ENCODE measurements at places on chromosomes 3 and 15.

DNA sequence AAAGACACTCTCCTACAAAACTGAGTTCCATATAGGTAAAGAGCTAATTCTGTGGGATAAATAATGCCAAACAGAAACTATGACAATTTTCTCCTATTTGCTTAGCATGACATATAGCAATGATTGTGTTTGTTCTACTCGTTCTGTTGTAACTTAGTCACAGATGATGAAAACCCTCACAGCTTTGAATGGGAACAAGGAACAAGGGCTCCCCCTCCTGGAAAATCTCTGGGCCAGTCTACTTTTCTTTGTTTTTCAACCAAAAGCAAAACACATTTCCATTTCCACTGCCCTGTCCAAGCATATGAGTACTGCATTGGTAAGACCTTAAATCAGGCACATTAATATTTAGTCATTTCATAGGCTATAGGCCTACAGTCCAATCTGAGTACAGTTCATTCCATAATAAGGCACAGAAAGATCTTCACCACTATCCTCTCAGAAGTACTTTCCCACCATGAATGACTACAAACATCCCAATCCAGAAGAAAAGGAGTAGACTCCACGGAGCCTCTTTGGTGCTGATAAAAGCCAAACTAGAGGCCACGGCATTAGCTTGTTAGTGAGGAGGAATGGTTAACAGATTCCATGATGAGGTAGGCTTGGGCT lies 67.1 kb downstream of the ATP8B4 start:
- DNase-seq = no peak

DNA sequence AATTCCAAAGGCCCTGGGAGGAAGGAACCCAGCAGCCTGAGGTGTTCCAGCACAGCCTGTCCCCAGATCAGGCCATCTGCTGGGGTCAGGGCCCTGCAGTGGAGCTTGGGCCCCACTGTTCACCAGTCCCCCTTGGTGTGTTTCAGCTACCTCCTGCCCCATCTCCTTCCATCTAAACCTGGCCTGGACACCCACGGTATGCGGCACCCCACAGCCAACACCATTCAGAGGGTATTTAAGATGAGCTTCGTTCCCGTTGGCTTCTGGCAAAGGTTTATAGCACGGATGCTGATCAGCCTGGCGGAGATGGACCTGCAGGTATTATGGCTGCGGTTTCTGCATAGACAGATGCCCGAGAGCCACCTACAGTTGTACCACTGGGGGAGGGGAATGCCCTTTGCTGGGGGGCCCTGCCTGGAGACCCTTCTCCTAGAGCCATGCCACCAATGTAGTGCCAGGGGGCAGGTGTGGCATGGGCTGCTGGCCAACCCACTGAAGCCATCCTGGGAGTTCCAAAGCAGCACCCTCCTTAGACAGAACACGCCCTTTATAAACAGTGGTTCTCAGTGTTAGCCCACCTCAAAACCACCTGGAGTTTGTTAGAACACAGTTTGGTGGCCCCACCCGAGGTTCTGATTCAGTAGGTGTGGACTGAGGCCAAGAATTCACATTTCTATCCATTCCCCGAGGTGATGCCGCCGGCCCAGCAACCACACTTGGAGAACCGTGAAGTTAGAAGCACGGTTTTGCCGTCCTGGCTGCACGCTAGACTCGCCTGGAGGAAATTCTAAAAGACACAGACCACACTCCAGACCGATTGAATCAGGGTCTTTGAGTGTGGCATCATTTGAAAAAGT lies 126.9 kb downstream of the LRRK1 start:
- DNase-seq = no peak

- no peak for DNase-seq
These were observed 2.9 kb downstream of the TMEM40 start for GRCh38 chr3:12756175-12756574.

- no peak for DNase-seq
These were observed 2.4 kb downstream of the CIB1 start for GRCh38 chr15:90231028-90232017.

DNA sequence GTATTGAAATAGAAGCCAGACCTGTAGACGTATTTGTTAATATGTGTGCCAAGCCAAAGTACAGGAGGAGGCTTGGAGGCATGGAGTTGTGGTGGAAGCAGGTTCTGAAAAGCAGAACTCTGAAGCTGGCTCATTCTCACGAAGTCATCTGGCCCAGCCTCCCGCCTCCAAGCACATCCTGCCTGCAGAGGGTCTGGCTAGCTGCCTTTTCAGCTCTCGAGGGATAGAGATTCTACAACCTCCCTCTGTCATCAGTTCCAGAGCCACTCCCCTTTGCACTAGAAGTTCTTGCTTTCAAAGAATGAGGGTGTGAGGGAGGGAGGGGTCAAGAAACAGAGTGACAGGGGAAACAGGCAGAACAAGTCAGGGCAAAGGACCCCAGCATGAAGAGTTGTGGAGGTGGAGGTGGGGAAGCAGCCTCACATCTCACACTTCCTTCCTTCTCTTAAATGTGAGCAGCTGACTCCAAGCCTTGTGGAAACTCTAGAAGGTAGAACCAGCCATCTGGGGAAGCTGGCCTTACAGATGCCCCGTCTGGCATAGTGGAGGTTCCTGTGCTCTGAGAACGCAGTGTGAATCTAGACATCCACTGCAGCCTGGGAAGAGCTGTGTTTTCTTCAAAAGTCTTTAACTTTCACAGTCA lies 95.3 kb downstream of the SLC49A4 start:
- no peak for DNase-seq

DNA sequence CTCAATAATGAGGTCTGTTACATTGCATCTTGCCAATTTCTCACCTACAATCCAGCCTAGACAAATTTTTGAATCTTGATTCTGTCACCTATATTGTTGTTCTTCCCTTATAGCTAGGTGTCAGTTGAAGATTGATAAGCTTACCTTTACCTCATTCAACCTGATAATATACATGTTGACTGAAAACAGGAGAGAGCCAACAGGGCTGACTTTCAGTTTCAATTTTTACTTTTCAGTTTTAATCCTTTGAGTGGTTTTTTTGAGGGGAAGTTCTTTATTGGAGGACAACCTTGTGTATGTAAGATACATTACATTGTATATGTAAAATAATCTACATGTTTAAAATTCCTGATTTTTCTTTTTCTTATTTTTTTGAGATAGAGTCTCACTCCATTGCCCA lies 5.8 kb downstream of the ATP13A5 start:
- DNase-seq = no peak
